CD8-positive, alpha-beta memory T cell (primary cell): ENCODE measurements at places on chromosomes 4 and X.
A peak's percentile ranks its signal among the peaks of the same experiment; 100 is the strongest.

GRCh38 chr4:24849756-24850155 is 54.4 kb downstream of the SOD3 start:
- H3K36me3 ChIP-seq = no peaks in the 10 kb centered on the region
- H3K4me3 ChIP-seq = no peak overlapping the region
- H3K27ac ChIP-seq = no peak overlapping the region
- no peaks in the 10 kb centered on the region for H3K4me1 ChIP-seq

DNA sequence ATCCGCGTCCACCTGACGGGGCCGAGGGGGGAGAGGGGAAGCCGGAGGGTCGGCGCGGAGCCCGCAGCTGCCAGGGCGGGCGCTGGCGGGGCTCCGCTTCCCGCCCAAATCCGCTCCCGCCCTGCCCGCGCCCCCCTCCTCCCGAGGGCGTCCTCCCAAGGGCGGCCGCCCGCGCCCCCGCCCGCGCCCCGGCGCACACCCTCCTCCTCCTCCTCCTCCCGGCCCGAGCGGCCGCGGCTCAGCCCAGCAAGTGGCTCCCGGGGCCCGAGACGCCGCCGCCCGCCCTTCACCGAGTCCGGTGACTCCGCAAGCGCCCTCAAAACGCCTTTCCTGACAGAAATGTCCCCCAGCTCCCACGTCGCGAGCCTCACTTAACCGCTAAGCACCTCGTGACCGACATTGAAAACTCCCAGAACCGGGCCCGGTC is 487 bp downstream of the HMGB2 start:
- peak overlapping the region; percentile 98 for H3K27ac ChIP-seq
- DNase-seq = no peak
- H3K4me1 ChIP-seq = peaks cover 22% of the 10 kb centered on the region
- peak overlapping the region; percentile 94 for H3K4me3 ChIP-seq

DNA sequence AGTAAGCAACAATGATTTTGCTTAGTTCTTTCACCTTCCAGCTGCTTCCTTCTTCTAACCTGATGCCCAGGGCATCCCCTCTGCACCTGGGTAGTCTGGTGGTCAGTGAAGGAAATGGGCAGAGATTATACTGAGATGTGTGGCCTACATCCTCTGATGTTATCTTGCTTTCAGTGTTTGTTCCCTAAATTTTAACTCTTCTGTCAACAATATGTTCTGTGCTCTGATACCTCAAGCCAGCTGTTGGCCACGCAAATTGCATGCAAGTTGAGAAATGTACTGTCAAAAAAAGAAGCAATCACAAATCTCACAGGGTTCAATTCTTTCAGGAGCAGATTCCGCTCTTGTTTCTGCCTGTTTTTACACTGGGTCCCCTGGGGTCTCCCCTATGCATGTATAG is 73.8 kb downstream of the FBXW7 start:
- no peak for DNase-seq
- H3K36me3 ChIP-seq = no peaks in the 10 kb centered on the region
- H3K4me3 ChIP-seq = no peak overlapping the region
- no peak overlapping the region for H3K27ac ChIP-seq

GRCh38 chrX:519741-520140 is 110.8 kb upstream of the SHOX start:
- no peak for DNase-seq
- no peak overlapping the region for H3K27ac ChIP-seq
- no peaks in the 10 kb centered on the region for H3K36me3 ChIP-seq

- no peak for DNase-seq
- no peaks in the 10 kb centered on the region for H3K36me3 ChIP-seq
- H3K4me1 ChIP-seq = no peaks in the 10 kb centered on the region
- H3K27me3 ChIP-seq = no peaks in the 10 kb centered on the region
- no peak overlapping the region for H3K27ac ChIP-seq
These were observed 40.9 kb downstream of the JADE3 start for GRCh38 chrX:46953137-46953527.

DNA sequence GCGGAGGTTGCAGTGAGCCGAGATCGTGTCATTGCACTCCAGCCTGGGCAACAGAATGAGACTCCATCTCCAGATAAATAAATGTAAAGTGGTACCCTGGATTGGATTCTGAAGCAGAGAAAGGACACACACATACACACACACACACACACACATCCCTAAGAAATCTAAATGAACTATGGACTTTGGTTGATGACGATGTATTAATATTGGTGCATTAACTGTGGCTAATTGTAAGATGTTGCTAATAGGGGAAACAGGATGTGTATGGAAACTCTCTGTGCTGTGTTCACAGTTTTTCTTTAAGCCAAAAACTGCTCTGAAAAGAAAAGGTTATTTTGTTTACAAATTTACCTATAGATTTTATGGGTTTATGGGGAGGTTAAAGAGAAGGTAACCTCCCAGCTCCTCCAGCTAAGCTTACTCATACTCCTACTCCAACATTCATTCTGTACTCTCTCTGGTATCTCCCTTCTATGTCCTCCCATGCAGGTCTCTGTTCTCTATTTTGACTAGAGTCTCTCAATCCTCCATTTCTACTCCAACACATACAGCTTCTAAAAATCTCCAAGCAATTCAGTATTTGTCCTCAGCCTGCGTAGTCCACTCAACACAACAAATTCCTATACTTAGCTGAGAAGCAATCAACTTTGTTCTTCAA is 46.5 kb upstream of the RELL1 start:
- no peaks in the 10 kb centered on the region for H3K27me3 ChIP-seq
- H3K36me3 ChIP-seq = no peaks in the 10 kb centered on the region
- H3K27ac ChIP-seq = no peak overlapping the region
- no peak for DNase-seq

GRCh38 chr4:14539246-14539645 is 463.0 kb upstream of the CPEB2 start:
- no peak for DNase-seq
- no peak overlapping the region for H3K27ac ChIP-seq
- no peaks in the 10 kb centered on the region for H3K4me1 ChIP-seq
- no peaks in the 10 kb centered on the region for H3K36me3 ChIP-seq

- no peaks in the 10 kb centered on the region for H3K4me1 ChIP-seq
- no peaks in the 10 kb centered on the region for H3K36me3 ChIP-seq
- no peak overlapping the region for H3K27ac ChIP-seq
These were observed 104.2 kb upstream of the MSX1 start for GRCh38 chr4:4755306-4755705.

DNA sequence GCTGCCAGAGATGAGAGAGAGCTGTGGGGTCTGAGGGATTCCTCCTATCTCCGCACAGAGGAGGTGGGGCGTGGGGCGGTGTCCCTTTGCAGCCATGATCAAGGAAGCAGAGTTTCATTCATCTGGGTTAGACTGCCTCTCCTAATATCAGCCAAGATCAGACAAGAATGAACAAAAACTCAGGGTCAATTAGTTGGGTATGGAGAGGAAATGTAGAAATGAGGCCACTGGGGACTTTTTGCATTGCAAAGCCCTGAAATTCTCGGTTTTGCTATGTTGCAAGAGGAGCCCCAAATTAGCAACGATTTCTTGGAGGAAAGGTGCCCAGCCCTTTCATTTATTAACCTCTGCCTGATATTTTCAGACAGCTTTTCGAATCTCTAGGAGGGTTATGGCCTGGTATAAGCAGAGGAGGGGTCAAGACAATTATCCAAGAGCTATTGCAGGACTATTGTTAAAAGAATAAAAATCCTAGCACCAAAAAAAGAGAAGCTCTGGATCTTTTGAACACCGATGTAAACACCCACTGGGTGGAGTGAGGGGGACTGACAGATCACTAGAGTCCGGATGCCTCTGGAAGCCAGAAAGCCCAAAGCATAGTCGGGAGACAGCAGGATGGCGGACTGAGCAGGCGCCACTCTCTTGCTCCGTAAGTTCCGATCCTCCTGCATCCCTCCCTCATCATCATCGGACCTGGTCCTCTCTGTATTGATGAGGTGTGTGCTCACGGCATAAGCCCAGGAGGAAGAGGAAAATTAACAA is 34.4 kb upstream of the ACSL1 start:
- H3K27ac ChIP-seq = no peak overlapping the region
- no peak overlapping the region for H3K4me3 ChIP-seq
- no peak for DNase-seq
- H3K4me1 ChIP-seq = no peaks in the 10 kb centered on the region
- H3K27me3 ChIP-seq = no peaks in the 10 kb centered on the region

DNA sequence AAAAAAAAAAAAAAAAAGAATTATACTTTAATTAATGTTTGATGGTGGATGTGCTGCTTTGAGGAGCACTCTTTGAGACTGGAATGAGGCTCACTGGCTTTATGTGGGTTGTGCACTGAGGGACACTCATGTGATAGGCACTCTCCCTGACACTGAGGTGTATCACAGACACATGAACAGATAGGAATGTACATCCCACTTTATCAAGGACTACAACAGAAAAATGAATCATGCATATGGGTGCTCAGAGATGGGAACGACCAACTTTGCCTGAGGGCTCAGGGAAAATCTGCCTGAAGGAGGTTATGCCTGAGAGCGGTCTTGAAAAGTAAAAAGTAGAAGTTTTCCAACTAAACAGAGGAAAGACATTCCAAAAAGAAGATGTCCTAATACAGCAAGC is 97.7 kb upstream of the RBPJ start:
- H3K4me1 ChIP-seq = no peaks in the 10 kb centered on the region
- H3K27me3 ChIP-seq = no peaks in the 10 kb centered on the region
- DNase-seq = no peak
- no peaks in the 10 kb centered on the region for H3K36me3 ChIP-seq

- H3K4me3 ChIP-seq = peak overlapping the region; percentile 1
- H3K4me1 ChIP-seq = peaks cover 4% of the 10 kb centered on the region
- H3K36me3 ChIP-seq = no peaks in the 10 kb centered on the region
These were observed 308 bp upstream of the TLR2 start for GRCh38 chr4:153683763-153684181.

GRCh38 chr4:140666889-140667614 is 89.1 kb downstream of the TBC1D9 start:
- no peak for DNase-seq
- no peak overlapping the region for H3K27ac ChIP-seq
- no peak overlapping the region for H3K4me3 ChIP-seq
- H3K36me3 ChIP-seq = no peaks in the 10 kb centered on the region
- H3K4me1 ChIP-seq = no peaks in the 10 kb centered on the region
- H3K27me3 ChIP-seq = no peaks in the 10 kb centered on the region

GRCh38 chr4:13483768-13484121 is 395 bp downstream of the RAB28 start:
- peak overlapping the region; percentile 87 for H3K4me3 ChIP-seq
- H3K36me3 ChIP-seq = no peaks in the 10 kb centered on the region
- peak overlapping the region; percentile 98 for H3K27ac ChIP-seq
- DNase-seq = peak; percentile 3
- H3K4me1 ChIP-seq = peaks cover 20% of the 10 kb centered on the region
- H3K27me3 ChIP-seq = peaks cover 3% of the 10 kb centered on the region

GRCh38 chr4:94605241-94605805 is 152.4 kb upstream of the BMPR1B start:
- H3K27ac ChIP-seq = no peak overlapping the region
- H3K36me3 ChIP-seq = no peaks in the 10 kb centered on the region
- H3K4me3 ChIP-seq = no peak overlapping the region
- no peak for DNase-seq
- H3K4me1 ChIP-seq = peaks cover 2% of the 10 kb centered on the region

DNA sequence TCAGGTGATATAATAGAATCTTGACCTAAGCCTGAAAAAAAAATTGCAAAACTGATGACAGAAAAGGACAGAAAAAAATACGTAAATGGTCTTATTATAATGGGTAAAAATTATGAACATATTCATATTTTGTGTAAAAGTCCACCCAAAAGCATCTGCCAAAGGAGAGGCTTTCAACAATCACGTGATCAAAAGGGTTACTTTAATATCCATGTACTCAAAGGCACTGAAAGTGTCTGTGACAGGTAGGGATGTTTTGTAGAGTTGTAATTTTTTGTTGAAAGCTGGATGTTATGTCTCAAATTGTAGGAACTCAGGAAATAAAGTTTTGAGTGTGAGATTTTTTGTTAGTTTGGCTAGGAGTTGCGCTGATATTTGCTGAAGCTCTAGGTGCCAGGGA is 144.8 kb upstream of the GALNTL6 start:
- no peak overlapping the region for H3K4me3 ChIP-seq
- H3K27ac ChIP-seq = no peak overlapping the region
- no peaks in the 10 kb centered on the region for H3K36me3 ChIP-seq
- no peaks in the 10 kb centered on the region for H3K4me1 ChIP-seq

GRCh38 chr4:6674500-6675149 is 19.1 kb upstream of the S100P start:
- peak; percentile 31 for DNase-seq
- H3K27me3 ChIP-seq = no peaks in the 10 kb centered on the region
- H3K27ac ChIP-seq = peak overlapping the region; percentile 84
- H3K4me3 ChIP-seq = peak overlapping the region; percentile 65

DNA sequence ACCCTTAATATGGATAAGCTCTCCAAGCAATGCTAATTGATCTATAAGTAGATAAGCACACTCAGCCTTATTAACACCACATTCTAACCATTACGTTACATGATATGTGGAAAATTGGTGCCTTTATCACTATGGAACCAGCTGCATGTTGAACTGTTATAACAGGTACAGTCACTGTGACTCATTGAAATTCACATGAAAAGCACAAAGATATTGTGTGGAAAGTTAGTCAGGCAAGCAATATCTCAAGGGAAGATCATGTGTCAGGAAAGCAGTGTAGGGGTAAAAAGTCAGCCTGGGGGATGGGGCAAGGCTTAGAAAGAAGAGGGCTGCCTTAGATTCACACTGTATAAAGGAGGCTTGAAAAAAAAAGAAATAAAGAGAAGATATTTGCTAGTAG is 313.7 kb upstream of the SMIM31 start:
- H3K27ac ChIP-seq = no peak overlapping the region
- no peaks in the 10 kb centered on the region for H3K4me1 ChIP-seq
- no peaks in the 10 kb centered on the region for H3K27me3 ChIP-seq
- no peak for DNase-seq
- H3K4me3 ChIP-seq = no peak overlapping the region
